ENCODE measurements at places on chromosomes 7 and 10.

GRCh38 chr7:141210862-141211261, 137.0 kb downstream of the TMEM178B start:
- DNase-seq: no peak

DNA sequence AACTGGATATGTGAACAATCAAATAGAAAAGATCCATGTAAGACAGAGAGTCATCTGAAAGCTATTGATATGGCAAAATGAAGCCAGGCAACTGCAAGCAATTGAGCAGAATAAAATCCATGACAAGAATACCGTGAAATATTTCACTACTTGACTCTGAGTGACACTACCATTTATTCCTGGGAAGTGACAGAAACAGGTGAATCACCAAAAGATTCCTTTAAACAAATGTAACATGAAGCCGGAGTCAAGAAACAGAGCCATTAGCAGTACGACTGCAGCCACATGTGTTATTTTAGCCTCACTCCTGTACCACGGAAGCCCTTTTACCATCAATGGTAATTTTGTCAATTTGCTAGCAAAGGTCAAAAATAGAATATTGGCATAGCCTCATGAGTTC, 197.7 kb upstream of the POT1 start:
- no peak for DNase-seq

- no peak for DNase-seq
These were observed 5.4 kb downstream of the PLAC9 start for GRCh38 chr10:80137920-80138319.

GRCh38 chr7:24894429-24895221, 85.4 kb downstream of the OSBPL3 start:
- DNase-seq: no peak

GRCh38 chr7:104857458-104858425, 156.3 kb upstream of the KMT2E start:
- no peak for DNase-seq

DNA sequence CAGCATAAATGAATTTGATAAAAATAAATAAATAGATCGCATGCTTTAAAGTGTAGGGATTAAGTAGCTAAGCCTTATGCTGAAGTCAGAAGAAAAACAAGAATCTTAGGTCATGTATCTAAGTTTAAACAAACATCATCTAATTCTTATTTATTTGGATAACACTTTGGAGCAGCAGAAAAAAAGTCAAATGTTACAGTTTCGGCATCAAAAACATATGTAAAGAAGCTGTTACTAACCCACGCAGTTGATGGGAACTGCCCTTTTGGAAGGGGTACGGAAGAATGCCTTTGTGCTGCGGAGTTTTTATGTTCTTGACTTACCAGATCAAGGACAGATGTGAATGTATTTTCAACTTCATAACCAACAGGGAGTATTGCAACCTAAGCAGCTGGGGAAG, 37.3 kb upstream of the HABP2 start:
- DNase-seq: no peak

Measured in activated T-cell treated with anti-CD3 and anti-CD28 coated beads, Interleukin-2, amount 50 U/mL, for 24 hours (primary cell).